ENCODE measurements at places on chromosomes 16 and 17. TPM values are rescaled to one million over a fixed set of nuclear protein-coding genes. Genes with fewer than 3 reads are reported as not detected.

Gene NACA2
- not detected for total RNA-seq

Gene PRPSAP2
- 15.8 TPM for total RNA-seq

Gene RAB40B
- total RNA-seq = 5.5 TPM

Gene KRTAP3-2
- total RNA-seq = not detected

Gene CARHSP1
- 90.0 TPM for total RNA-seq

Gene MLKL
- 25.0 TPM for total RNA-seq

Gene TEKT1
- total RNA-seq = not detected

Gene JUP
- total RNA-seq = 16.2 TPM

Gene HSPB9
- total RNA-seq = not detected

Gene TAT
- not detected for total RNA-seq

- DNase-seq = no peak
Measured at GRCh38 chr17:15048933-15049794, 216.0 kb downstream of the PMP22 start.

DNA sequence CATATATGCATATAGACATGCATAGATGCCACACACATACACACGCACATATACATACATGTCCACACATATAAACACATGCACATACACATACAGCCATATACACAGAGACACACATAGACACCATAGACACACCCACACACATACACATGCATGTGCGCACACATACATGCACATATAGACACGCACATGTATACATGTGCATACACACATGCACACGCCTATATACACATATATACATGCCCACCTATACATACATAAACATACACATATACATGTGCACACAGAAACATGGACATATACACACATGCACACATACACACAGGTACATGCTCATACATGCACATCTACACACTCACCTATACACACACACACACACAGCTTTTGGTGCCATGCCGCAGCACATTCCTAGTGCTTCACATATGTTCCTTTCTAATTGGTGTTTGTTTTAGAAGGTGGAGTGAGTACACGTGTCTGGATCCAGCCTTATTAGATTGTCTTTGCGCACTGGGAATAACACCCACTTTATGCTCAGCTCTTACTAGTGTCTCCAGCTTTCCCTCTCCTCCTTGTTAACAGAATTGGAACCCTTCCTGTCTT, 198.0 kb downstream of the RPTOR start:
- no peak for DNase-seq

DNA sequence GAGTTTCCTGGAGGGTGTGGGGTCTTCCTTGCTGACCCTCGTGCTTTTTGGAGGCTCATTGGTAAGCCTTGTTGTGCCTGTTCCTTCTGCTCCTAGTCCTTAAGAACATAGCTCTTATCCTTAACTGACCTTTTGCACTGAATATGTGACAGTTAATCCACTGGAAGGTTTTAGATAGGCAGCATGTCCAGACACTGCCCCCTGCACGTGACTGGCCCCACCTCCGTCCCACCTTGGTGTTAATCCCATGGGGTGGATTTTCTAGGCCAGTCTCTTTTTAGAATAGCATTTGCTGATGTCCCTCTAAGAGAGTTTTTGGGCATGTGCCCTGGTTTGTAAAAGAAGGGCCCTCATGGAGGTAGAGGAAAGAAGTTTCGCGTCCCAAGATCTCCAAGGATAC, 58.3 kb downstream of the RBFOX1 start:
- no peak for DNase-seq

GRCh38 chr16:10297341-10298006, 88.4 kb upstream of the ATF7IP2 start:
- no peak for DNase-seq

GRCh38 chr16:73179705-73180331, 131.9 kb upstream of the ZFHX3 start:
- DNase-seq = no peak

- DNase-seq = no peak
Measured at GRCh38 chr17:82160075-82160474, 52.6 kb downstream of the CCDC57 start.

- DNase-seq = no peak
Measured at GRCh38 chr17:48804936-48805411, 12.1 kb downstream of the TTLL6 start.

DNA sequence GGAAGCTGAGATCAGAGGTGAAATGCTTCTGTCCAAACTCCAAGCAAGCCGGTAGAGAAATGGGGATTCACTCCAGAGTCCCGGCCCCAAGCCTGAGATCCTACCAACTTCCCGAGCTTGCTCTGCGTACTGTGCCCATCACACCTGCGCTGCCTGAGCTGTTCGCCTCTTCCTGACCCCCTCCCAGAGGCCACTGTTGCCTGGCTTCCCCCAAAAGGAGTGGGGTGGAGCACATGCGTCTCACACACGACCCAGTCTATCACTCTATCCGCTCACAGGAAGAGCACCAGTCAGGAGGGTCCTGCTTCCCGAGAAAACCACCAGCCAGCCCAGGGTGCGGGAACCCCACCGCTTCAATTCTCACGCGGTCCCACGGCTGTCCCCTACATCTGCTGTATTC, 13.5 kb upstream of the C16orf95 start:
- no peak for DNase-seq

GRCh38 chr17:70661342-70662222, 492.2 kb downstream of the KCNJ2 start:
- no peak for DNase-seq

GRCh38 chr16:69435977-69436820, 11.8 kb downstream of the CYB5B start:
- DNase-seq = no peak

DNA sequence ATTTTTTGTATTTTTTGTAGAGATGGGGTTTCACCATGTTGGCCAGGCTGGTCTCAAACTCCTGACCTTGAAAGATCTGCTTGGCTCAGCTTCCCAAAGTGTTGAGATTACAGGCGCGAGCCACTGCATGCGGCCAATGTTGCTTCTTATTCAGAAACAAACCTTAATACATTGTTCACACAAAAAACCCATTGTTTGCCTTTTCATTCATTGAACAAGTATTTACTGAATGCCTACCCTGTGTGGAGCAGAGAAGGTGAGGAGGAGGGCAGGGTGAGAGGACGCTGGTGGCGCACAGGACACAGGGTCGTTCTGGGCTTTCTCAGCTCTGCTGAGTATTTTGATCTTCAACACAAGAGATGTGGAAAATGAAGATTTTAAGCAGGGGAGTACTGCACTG, 8.0 kb upstream of the KRT23 start:
- DNase-seq = no peak

DNA sequence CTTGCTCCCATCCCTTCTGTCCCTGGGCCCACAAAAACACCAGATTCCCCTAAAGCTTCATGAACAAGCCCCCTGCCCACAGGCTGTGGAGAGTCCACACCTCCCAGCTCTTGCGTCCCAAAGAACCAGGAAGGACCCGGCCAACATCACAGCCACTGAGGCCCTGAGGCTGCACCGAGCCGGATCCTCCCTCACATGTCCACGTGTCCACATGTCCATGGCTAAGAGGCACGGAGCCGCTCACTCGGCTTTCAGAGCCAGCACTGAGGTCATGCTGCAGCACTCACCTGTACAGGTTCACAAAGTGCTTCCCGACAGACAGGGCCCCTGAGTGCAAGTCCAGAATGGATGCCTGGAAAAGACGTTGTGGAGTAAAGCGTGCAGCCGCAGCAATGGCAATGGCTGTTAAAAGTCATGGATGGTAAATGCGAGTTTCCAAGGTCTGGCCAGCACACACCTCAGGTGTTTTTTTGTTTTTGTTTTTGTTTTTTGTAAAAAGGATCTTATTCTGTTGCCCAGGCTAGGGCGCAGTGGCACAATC, 11.9 kb upstream of the HEXD start:
- DNase-seq = no peak

GRCh38 chr16:69340095-69340644, 598 bp downstream of the NIP7 start:
- no peak for DNase-seq

GRCh38 chr17:8806253-8806925, 7.2 kb upstream of the MFSD6L start:
- DNase-seq = no peak

GRCh38 chr17:44053125-44053872, 13.2 kb downstream of the LSM12 start:
- DNase-seq = no peak

- peak; percentile 64 for DNase-seq
Measured at GRCh38 chr16:86030116-86030515, 131.2 kb downstream of the IRF8 start.

DNA sequence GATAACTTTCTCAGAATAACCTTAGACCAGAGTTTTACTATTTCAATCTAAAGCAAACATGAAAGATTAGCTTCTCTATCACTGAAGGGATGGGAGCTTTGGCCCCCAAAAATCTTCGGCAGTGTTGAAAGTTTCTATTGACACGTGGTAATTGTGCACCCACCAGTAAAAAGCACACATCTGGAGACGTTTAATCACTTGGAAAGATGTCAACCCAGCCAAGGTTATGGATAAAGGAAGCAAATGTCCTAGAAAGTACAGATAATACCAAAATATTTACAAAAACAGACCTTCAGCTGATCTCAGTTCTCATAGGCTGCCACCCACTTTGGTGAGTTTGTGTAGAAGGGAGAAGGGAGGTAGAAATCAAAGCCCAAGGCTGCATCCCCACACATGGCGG, 5.3 kb downstream of the MYCBPAP start:
- no peak for DNase-seq

GRCh38 chr17:78129351-78130089, 965 bp upstream of the TMC6 start:
- DNase-seq = no peak

GRCh38 chr16:3032624-3033023, 4.1 kb downstream of the BICDL2 start:
- DNase-seq = no peak

Data from mesenteric fat pad (tissue), 1 donor.